ENCODE measurements at places on chromosomes 7 and 10.
A peak's percentile ranks its signal among the peaks of the same experiment; 100 is the strongest.

DNA sequence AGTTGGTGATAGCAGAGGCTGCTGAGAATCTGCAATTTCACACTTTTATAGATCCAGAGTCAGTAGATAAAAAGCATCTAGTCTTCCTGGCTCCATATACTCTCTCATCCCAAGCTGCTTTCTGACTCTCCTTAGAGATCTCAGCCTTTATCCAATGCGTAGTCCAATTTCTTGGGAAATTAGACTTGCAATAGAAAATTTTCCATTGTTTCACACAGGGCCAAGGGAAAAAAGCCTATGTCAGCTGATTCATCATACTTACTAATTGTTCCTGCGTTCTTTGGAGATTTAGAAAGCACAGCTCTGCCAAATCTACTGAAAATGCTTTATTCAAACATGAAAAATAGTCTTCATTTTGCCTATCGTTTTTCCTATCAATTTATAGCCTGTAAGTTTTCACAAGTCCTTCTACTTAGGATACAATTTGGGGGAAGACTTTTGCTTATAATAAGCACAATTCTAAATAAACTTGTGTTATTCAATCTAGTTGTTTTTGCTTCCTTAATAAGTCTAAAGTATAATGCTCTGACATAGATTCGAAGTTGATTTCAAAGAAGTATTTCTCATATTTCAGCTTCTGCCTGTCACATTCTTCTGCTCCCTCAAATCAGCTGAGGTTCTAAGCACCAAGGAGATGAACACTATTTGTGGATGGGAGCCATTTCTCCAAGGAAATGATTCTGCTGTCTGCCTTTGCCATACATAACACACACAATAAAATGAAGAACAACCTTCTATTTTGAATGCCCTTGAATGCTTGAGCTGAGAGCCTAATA is 165.4 kb downstream of the ADAM12 start:
- no peak for DNase-seq

DNA sequence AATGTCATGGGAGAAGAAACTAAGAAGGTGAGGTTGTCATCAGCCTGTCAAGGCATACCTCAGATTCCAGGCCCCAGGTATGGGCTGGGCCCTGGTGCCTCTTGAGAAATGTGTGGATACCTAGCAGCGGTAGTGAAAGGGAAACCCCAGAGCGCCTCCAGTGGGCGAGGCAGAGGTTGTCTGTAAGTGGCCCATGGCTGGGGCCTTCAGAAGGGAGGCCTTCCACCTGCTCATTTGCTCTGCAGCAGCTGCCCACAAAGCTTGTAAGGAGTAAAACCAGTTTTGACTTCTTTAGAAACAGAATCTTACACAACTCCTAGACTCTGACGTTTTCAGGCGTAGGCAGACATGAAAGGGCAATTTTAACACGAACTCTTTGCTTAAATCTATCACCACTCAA is 509.9 kb downstream of the PARD3 start:
- no peak for DNase-seq

DNA sequence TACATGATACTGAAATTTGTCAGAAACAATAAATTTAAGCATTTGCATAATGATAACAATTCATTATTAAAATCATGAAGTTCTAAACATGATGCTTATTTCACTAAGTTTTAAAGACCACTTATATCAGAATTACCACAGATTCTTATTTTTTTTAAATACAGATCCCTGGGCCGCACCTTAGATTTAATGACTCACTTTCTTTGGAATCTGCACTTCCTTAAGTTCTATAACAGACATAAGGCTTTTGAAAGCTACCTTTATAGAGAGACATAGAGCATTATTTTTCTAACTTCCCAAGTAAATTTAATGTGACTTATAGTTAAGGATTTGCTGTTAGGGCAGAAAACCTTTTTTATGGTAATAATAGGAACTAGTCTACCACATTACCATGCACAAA is 214.9 kb downstream of the IPMK start:
- DNase-seq = no peak

DNA sequence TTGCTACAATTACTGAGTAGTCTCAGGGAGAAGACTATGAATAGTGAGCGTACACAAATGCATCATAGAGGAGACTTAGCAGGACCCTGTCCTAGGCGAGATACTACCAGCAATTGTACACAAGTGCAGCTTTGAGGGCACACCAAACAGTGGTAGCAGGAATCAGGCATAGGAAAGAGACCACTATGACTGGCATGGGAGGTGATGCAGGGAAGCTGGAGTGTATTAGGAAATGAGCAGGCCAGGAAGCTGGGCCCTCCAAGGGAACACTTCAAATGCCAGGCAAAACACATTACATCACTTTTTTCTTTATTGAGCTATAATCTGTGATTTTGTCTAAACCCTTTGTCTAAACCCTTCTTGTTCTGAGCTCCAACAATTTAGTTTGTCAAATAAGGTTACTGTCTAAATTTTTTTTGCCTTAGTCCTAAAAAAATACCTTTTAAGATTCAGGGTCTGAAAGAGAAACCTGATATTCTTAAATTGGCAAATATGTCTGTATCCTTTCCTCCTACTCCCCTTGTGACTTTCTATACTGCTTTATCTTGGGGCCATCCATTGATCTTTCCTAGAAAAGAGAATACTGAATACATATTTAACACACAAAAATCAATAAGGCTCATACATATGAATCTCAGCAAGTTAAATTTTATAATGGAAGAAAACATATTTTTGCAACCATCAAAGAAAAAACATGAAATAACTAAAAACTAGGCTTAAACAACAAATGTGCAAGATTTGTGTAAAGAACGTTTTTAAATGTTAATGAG is 193.8 kb upstream of the PHYHIPL start:
- DNase-seq = no peak

- DNase-seq = no peak
Observed at GRCh38 chr7:26052706-26053105, 99.3 kb upstream of the NFE2L3 start.

DNA sequence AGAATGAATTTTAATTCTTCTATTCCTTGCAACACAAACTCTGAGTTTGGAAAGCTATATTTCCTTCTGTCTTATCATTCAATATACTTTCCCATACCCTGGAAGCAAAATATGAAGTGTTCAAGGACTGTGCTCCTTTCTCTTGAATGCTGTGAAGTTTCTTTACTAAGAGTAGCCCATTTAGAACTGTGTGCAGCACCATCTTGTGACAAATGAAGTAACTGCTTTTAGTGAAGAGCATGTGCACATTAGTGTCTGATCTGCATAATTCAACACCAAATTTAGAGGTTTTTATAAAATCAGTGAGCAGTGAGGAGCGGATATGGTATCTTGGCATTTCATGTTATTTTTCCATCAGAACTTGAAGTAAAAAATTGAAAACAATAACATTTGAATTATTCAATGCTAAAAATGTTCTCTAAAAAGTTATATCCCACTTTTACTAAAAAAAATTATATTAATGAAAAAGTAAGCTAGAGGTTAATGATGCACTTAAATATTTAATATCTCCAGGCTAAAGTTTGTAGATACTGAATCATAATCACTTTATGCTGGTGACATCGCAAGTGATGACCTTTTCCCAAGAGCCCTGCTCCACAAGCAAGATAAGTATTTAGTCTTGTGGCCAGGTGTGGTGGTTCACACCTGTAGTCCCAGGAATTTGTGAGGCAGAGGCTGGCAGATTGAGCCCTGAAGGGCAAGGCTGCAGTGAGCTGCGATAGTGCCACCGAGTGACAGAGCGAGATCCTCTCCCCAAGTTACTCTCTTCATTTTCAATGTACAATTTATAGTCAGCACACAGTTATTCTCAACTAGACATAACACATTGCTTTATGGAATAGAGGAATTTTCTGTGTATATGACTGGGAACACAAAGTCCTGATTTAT is 108.8 kb upstream of the PCLO start:
- DNase-seq = no peak

DNA sequence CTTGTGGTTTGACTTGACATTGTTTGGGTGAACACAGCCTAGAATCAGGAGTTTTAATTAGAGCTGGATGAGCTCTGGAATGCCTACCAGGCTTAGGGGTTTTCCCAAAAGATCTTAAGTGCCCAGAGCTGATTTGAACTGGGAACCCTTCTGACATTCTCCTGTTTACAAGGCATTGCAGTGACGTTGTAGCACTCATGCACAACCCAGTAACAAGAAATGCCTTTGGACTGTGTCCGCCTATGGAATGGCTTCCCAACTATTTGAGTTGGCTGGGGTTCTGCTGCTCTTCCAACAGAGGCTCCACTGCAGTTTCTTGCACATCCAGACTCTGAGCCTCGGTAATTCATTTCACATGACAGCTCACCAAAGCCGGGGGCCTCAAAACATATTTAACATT is 76.7 kb upstream of the MKX start:
- no peak for DNase-seq

- DNase-seq = no peak
Observed at GRCh38 chr7:23338863-23339262, 39.7 kb downstream of the MALSU1 start.

DNA sequence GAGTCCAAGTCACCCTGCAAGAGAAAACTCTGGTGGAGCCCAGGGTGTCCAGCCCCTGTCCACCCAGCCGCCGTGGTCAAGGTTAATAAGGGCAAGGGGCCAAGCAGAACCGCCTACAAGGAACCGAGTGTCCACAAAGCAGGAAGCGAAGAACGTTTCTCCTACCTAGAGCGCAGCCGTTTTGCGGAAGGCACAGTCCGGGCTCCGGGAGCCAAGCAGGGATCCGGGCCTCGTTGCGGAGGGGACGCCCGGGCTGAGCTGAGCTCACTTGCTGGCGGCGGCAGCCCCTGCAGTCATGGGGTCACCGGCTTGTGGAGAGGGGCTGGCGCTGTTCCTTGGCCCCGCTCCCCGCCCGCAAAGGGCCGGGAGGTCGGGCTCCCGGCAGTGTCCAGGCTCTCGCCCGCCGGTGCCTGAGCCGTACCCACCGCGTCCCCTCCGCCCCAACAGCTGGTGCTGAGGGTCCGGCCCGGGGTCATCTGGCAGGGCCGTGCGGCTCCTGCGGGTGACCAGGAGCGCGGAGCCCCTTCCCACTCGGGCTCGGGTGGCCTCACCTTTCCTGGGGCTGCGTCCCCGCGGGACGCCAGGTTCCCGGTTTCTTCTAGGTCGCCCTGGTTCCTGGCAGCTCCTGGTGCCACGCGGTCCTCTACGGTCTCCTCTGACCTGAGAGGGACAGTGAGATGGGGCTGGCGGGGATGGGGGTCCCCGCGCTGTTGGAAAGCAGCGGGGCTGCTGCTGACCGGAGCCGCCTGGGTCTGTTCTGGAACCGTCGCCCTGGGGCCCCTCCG is 14.0 kb upstream of the ZNF273 start:
- DNase-seq = no peak

GRCh38 chr7:7977774-7978173 is 9.2 kb downstream of the GLCCI1 start:
- DNase-seq = no peak

GRCh38 chr10:101694674-101695403 is at the start of gene FBXW4:
Gene FBXW4 (minus strand): TSS chr10:101695170. CDS start chr10:101695105, 65 bp downstream.
- peak; percentile 65 for DNase-seq

DNA sequence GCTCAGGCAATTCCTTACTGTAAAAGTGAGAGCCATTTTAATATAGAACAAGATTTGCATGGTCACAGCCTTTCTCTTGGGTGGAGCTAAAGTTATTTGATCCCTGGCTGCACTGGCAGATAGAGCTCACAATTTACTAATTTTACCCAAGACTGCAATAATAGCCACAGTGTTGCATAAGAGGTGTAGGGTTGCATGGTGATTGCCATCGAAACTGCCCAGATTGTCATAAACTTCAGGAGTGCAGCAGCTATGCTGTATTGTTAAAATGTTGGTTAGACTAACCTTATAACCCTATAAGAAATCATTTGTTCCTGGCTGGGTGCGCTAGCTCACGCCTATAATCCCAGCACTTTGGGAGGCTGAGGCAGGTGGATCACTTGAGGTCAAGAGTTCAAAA is 50.0 kb downstream of the VCL start:
- no peak for DNase-seq

GRCh38 chr10:86936661-86937501 is 20.5 kb downstream of the MMRN2 start:
- DNase-seq = no peak

DNA sequence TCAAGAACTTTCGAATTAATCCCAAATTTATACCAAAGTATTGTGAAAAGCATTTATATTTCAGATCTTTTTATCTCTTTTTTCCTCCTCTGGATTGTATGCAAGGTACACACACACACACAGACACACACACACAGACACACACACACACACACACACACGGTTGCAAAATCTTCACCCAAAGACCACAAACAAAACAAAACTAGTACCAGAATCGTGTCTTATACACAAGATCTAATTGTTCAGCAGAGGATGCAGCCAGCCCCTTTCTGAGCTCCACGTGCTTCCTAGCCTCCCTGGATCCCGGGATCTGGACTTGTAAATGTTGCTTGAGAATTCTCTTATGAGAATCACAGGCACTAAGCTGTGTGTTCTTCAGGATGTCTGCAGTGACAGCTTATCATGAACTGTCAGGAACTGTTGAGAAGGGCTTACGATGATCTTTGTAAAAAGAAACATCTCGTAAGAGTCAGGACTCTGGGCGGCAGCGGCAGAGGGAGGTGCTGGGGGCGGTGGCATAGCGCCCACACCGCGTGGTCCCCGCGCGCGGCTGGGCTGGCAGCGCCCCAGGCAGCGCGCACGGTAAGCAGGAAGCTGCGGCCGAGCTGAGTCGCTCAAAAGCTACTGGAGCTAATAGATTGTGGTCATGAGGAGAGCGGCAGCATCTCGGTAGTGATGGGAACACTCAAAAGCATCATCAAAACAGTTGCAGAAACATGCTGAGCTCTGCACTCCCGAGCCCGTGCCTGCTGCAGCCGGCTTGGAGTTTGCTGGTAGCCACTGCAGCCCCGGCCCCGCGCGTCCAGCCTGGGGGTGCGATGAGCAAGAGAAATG is 277.6 kb downstream of the GATA3 start:
- peak; percentile 79 for DNase-seq

DNA sequence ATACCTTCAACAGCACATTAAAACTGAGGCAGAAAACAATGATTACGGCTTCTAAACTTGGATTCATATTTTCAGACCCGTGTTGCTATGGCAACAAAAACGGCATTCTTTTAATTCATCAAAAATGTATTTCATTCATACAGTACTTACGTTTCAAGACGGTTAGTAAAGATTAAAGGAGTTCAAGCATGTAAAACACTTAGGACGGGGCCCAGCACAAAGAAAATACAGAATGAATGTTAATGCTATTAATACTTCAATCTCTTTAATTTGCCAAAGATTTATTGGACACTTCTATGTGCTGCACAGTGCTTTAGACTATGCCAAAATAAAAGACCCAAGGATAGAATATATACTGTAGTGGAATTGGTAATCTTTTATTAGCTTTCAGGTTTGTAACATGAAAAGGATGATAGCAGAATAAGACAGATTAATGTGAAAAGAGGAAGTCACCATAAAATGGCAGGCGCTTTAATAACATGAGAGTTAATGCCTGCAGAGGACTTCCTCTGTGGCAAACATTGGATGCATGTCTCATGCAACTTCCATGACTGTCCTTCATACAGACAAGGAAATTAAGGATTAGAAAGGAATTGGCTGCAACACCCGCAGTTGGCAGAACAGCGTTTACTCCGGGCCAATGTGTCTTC is 201.6 kb upstream of the KLF6 start:
- DNase-seq = no peak
